ENCODE measurements at places on chromosomes 2 and 18.

- H3K27ac ChIP-seq: no peak overlapping the region
- peak overlapping the region; percentile 71 for H3K4me3 ChIP-seq
- H3K4me1 ChIP-seq: peaks cover 4% of the 10 kb centered on the region
- no peaks in the 10 kb centered on the region for H3K36me3 ChIP-seq
- no peak for DNase-seq
Observed at GRCh38 chr2:222320436-222321395, 21.9 kb upstream of the PAX3 start.

- DNase-seq: no peak
- H3K27ac ChIP-seq: no peak overlapping the region
- H3K27me3 ChIP-seq: no peaks in the 10 kb centered on the region
- H3K4me1 ChIP-seq: no peaks in the 10 kb centered on the region
Observed at GRCh38 chr18:40415176-40415791, 1539.8 kb upstream of the PIK3C3 start.

DNA sequence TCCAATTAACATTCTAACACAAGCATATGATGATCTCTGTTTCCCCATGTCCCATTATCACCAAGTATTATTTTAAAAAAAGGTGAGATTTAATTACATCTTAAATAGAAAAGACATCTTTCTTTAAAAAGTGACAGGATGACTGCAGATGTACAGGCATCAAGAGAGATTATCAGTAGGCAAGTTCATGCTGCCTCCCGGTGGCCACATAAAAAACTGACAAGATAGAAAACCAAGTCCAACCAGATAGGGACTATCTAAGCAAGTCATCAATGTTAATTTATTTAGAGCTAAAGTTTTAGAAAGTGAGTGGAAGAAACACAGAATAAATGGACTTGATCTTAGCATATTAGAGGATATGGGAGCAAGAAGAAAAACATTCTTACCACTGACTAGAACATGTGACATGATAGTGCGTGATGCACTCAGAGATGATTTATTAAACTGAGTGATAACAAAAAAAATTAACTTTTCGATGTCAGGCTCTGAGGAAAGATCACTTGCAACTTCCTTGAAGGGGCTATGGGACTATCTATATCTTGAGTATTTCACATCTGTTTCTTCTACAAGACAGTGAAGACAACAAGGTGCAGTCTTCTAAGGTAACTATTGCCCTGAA lies 5.4 kb upstream of the TDRD15 start:
- H3K27me3 ChIP-seq: peaks cover 8% of the 10 kb centered on the region
- no peaks in the 10 kb centered on the region for H3K4me1 ChIP-seq

- no peak overlapping the region for H3K27ac ChIP-seq
- H3K4me1 ChIP-seq: no peaks in the 10 kb centered on the region
- no peaks in the 10 kb centered on the region for H3K36me3 ChIP-seq
- peaks cover 1% of the 10 kb centered on the region for H3K27me3 ChIP-seq
Observed at GRCh38 chr2:66957198-66957597, 439.9 kb upstream of the ETAA1 start.

DNA sequence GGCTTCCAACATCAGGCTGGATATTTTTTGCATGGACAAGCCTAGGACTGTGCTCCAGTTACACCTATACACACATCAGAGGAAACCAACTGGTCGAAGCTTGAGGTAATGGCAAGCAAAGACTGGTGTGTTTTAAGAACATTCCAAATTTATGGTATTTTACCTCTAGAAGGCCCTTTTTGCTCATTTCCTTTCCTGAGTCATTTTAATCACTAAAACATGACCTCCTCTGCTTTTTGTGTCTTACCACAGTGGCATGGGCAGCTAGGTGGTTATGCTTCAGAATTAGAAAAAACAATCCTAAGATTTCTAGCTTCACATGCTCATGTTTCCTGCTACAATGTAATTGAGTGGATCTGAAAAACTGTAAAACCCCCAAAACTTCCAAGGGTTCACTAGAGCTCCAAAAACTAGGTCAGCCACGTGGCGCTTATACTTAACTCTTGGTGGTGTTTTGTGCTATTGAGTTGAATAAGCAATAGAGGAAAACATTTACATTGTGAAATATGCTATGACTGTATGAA lies 30.6 kb upstream of the CHRNA1 start:
- peaks cover 7% of the 10 kb centered on the region for H3K27me3 ChIP-seq
- peaks cover 3% of the 10 kb centered on the region for H3K4me1 ChIP-seq

- no peaks in the 10 kb centered on the region for H3K4me1 ChIP-seq
- H3K27me3 ChIP-seq: peaks cover 13% of the 10 kb centered on the region
- DNase-seq: no peak
Observed at GRCh38 chr2:223578846-223579245, 23.3 kb downstream of the SCG2 start.

GRCh38 chr2:180411661-180412060 lies 404.6 kb upstream of the CWC22 start:
- no peaks in the 10 kb centered on the region for H3K27me3 ChIP-seq
- no peak overlapping the region for H3K4me3 ChIP-seq
- no peak overlapping the region for H3K27ac ChIP-seq
- no peaks in the 10 kb centered on the region for H3K36me3 ChIP-seq

DNA sequence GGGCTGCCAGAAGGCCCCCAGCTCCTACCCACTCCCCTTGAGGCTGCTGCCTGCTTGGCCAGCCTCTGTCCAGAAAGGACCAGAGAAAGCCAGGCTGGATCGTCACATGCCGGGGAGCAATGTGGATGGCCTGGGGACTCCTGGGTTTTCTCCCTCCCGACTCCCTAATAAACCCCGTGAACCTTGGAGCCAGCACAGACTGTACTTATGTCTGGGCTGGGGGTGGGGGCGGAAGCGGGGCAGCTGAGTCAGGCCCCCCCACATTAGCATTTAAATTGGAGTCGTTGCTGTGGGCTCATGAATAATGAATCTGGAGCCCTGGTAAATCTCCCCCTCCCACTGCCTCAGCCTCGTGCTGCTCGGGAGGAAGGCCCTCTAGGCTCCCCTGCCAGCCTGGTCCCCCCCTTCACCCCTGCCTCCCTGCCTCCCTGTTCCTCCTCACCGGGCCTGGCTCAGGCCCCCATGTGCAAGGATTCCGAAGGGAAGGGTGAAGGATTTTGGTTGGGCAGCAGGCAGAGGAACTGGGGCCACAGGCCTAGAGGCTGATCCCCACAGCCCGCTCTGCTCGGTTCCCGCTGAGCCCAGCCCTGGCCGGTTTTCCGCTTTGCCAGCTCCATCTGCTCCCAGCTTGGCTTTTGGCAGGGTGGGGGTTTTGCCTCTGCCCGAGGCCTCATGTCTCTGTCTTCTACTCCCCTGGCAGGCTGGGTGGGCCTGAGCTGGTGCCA lies 7.3 kb upstream of the ASIC4 start:
- peaks cover 21% of the 10 kb centered on the region for H3K27me3 ChIP-seq
- peaks cover 15% of the 10 kb centered on the region for H3K4me1 ChIP-seq
- peaks cover 30% of the 10 kb centered on the region for H3K36me3 ChIP-seq
- H3K4me3 ChIP-seq: no peak overlapping the region
- no peak for DNase-seq
